ENCODE measurements at places on chromosomes 5 and 9.

DNA sequence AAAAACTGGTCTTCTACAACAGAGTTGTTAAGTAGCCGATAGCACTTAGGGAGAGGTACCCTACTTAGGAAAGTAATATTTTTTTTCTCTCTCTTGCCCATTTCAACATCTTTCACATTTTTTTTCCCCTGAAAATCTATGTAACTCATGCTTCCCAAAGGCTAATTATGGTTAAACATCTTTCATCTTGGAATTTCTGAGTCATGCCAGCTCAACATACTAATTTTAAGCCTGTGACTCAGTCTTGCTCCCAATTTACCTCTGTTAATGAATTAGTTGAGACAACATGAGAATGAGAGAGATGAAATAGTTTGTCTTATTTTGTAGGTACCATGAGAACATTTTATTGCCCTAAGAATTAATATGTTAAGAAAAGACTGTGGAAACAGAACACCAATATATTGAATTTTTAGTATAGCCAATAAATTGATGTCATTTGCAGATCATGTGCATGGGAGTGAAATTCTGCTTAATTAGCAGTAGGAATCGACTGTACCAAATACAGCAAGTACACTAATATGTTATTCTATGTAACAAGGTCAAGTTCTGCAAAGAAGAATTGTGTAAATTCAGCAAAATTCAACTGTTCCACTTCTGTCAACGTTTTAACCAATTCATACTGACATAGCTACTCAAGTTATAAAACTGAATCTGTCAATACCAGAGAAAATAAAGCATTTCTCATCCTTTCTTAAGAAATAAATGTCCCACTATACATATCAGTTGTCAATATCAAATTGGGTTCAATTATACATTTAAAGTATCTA is 550.0 kb downstream of the PTPRD start:
- no peak for DNase-seq

DNA sequence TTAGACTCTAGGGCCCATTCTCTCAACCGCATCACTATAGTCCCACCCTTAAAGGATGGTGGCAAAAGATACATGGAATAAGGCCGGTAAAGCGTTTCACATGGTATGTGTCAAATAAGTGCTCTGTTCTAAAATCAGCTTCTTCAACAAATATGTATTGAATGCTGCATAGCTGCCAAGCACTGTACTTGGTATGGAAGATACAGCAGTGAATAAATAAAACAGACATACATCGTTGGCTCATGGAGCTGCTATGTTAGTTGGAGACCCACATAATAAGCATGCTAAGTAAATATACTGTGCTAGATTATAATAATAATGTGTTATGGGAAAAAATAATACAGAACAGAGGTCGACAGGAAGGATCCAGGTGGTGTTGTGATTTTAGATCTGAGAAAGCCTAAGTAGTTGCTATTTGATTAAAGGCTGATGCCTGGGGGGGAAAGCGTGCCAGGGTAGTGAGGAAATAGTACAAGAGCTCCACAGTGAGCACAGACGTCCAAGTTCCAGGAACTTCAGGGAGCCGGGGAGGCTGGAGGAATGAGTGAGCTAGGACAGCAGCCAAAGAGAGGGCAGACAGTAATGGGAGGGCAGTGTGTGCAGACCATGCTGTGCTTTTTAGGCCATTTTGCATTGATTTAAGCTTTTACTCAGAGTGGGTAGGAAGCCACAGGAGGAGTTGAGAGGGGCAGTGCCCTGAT is 93.7 kb downstream of the JAKMIP2 start:
- DNase-seq = no peak

- DNase-seq = no peak
Observed at GRCh38 chr5:17229313-17229712, 11.9 kb downstream of the BASP1 start.

GRCh38 chr9:123868002-123868401 is 61.9 kb downstream of the DENND1A start:
- DNase-seq = peak; percentile 73

- no peak for DNase-seq
Observed at GRCh38 chr9:119722384-119722783, 353.1 kb upstream of the BRINP1 start.

- DNase-seq = no peak
Observed at GRCh38 chr9:35856882-35857281, 13.3 kb downstream of the OR13J1 start.

DNA sequence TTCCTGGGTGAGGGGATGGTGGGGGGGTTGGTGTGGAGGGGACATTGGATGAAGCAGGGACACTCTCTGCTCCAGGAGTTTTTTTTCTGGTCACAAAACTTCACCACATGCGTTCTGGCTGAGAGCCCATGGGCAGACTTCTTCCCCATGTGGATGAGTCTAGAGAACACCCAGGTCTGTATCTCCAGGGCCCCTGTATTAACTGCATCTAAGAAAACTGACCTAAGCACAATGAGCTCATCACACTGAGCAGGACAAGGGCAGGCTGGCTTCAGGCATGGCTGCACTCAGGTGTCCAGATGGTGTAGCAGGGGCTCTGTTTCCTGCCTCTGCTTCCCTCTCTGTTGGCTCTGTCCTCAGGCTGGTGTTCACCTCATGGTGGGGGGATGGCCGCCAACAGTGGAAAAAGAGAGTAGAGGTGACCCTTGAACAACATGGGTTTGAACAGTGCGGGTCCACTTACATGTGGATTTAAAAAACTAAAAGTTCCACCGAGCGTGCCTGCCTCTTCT is 85.3 kb upstream of the STC2 start:
- DNase-seq = no peak

GRCh38 chr5:33445798-33446197 is 5.0 kb downstream of the TARS1 start:
- no peak for DNase-seq

GRCh38 chr9:99294850-99295461 is 72.9 kb downstream of the SEC61B start:
- no peak for DNase-seq

DNA sequence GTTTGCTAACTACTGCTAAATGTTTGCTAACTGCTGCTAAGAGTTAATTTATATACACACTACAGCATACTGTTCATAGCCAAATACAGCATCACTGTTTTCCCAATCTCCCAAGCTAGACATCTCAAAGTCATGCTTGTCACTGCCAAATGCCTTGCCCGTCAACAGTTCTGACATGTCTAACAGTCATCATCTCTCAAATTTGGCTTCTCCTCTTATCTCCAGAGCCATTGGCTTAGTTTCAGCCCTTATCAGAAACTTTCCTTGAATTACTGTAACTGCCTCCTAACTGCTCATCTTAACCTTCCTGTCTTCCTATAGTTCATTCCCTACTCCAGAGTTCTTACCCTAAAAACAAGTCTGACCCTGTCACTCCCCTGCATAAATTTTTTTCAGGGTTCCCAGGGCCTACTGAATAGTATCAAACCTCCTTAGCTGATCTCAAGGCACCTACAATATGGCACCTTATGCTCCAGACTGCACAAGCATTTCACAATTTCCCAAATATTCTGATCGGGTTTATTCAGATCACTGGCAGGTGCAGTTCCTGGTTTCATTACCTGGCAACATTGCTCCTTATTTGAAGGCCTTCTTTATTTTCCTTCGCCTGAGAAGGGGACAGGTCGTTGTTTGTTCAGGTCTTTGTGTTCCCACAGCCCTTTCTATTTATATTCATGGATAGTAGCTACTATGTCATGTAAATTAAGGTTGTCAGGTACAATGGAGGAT is 55.9 kb upstream of the ANKRD55 start:
- no peak for DNase-seq

- no peak for DNase-seq
Observed at GRCh38 chr5:55737793-55738192, at the start of gene DDX4. DDX4 (plus strand) TSS chr5:55738061; CDS start chr5:55738964, 903 bp downstream.

GRCh38 chr9:15541872-15542271 is 11.0 kb upstream of the CCDC171 start:
- DNase-seq = no peak

GRCh38 chr5:125065741-125066140 is 319.3 kb upstream of the ZNF608 start:
- no peak for DNase-seq

- DNase-seq = no peak
Observed at GRCh38 chr5:83595217-83595616, 123.7 kb downstream of the VCAN start.

GRCh38 chr5:91946870-91947269 is 563.8 kb upstream of the ARRDC3 start:
- no peak for DNase-seq

DNA sequence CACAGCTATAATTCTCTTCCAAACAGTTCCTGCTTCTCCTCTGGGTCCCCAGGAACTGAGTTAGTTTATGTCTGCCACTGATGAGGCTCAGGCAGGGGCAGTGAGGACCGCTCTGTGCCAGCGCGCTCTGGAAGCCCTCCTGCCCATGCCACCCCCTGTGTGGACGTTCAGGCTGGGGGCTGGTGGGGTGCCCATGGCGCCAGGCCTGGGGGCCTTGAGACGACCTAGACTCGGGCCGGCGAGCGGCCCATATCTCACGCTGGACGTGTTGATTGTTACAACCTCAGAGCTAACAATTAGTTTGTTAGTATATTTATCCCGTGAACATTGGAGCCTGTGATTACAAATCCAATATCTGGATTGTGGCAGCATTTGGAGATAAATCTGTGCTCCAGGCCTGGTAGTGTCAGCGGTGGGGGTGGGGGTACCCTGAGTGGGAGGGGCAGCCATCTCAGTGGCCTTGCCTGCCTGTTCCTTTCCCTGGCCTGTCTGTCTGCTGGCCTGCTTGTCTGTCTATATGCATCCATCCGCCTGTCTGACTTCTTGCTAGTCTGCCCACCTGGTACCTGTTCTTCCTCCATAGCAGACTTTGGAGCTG is 256.5 kb upstream of the MVB12B start:
- no peak for DNase-seq

GRCh38 chr5:177300236-177300880 is 3.2 kb downstream of the RAB24 start:
- peak; percentile 95 for DNase-seq

DNA sequence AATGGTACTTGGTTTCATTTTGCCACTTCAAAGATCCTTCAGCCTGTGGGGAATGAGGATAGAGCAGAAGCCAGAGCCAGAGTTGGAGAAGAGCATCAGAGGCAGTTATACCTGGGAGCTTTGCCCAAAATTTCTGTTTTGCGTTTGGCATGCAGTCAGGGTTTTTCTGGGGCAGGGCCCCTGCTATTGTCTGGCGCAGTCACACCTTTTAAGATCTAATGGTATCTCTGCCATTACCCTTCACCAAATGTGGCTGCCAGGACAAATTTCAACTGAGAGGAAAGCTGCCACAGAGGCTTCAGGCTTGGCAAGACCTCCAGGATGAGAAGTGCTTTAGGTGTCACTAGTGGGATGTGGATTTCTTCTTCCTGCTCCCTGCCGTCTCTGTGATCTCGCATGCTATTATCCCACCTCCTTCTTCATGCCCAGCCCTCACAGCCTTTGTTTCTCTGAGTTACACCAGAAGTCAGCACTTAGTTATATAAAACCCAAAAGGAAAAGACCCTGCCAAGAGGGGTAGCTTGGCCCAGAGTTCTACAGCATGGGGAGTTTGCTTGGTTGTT is 357.0 kb downstream of the TLE4 start:
- DNase-seq = no peak

DNA sequence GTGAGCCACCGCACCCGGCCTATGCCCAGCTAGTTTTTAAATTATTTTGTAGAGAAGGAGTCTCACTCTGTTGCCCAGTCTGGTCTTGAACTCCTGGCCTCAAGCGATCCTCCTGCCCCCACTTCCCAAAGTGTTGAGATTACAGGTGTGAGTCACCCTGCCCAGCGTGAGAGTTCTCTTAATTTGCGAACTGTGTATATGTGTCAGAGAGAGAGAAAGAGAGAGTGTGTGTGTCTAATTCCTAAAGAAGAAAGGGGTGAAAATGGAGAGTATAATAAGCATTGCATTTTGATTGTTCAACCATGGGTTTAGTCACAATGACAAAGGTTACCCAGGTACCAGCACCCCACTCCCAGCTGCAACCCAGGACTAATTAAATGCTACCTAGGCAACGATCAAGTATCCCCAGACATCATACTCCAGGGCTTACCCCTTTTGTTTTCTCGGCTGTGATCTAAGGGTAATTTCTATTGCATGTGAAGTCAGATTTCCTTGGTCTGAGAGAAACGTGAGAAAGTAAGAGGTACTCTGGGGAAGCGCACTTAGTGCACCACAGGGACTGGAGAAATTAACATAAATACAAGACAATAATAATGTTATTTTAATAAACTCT is 16.6 kb downstream of the MAP1B start:
- DNase-seq = no peak

GRCh38 chr5:50699737-50700136 is 33.3 kb downstream of the PARP8 start:
- DNase-seq = peak; percentile 54

DNA sequence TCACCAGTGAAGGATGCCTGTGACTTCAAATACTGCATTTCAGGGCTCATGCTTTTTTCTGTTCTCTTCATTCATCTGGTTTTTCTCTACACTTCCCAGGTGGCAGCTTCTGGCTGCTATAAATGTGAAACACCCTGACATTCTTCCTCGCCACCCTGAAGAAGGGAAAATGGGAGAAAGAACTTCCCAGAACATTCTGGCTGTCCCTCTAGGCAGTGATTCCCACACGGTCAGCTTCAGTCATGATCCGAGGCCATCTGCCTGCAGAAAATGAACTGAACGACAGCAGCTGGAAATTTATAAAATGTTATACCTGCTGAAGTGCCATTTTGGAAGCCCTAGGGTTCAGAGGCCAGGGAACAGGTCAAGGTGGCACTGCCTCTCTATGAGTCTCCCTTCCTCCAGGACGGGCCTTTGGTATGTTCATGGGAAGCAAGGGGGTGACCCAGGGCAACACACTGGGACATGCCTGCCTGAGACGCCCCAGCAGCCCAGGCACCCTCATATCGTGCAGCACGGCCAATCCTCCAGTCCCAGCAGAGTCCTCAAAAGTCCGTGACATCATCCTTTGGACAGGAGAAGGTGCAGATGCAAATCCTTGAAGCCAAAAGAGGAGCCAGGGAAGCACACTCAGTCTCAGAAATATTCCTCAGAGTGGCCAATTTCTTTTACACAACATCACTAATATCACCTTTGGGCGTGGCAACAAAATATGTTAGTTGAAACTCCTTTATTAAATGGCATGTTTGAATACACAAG is 107.1 kb downstream of the SEMA5A start:
- no peak for DNase-seq

DNA sequence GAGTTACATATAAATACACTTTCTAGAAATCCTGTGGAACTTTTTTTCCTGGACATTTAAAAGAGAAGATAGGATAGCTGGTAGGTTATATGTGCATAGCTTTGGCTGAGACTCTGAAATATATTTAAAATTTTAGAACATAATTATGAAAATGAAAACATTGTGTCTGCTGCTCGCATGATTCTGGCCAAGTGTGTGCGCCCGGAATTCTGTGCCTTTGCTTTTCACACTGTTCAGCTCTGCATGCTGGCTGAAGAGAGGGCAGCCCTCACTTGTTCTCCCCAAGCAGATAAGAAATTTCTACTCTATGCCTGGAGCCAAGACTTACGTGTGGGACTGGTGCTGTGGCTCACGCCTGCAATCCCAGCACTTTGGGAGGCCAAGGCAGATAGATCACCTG is 153.9 kb downstream of the MED10 start:
- no peak for DNase-seq

Measured in CD14-positive monocyte (primary cell).